ENCODE measurements at places on chromosomes 5 and 9. TPM values are rescaled to one million over a fixed set of nuclear protein-coding genes. Genes with fewer than 3 reads are reported as not detected.

DNA sequence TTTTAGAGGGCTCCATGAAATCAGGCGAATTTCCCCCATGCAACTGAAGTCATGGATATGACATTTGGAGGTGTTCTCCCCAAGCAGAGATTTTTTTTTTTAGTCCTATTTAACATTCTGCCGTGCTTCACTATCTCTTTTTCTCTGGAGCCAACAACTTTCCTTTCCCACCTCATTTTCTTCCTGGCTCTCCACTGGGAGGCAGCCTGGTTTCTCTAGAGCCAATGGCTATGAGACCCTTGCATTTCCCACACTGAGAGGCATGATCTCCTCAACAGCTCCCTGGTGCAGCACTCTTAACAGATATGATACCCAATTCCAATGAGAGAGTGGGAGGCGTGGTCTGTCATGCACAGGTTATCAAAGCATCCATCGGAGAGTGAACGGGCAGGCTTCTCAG, 310.8 kb downstream of the DRD1 start:
- no peak for DNase-seq

GRCh38 chr5:147375151-147375550, 134.7 kb downstream of the DPYSL3 start:
- DNase-seq: no peak

DNA sequence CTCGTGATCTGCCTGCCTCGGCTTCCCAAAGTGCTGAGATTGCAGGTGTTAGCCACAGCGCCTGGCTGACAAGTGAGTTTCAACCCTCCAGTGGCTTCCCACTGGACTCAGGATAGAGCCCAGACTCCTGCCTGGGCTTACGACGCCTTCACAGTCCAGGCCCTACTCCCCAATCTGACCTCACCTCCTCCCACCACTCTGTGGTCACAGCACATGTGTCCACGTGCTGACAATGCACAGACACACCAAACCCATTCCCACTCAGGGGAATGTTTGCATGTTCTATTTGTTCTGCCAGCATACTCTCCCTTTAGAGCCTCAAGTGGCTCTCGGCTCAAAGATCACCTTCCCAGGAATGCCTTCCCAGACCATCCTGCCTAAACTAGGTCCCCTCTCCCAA, 31.1 kb upstream of the TRIM14 start:
- DNase-seq: peak; percentile 60

FOXE1 gene
- total RNA-seq: not detected

All from mesenteric fat pad (tissue), 1 donor.